ENCODE measurements at places on chromosomes 3 and 15.

DNA sequence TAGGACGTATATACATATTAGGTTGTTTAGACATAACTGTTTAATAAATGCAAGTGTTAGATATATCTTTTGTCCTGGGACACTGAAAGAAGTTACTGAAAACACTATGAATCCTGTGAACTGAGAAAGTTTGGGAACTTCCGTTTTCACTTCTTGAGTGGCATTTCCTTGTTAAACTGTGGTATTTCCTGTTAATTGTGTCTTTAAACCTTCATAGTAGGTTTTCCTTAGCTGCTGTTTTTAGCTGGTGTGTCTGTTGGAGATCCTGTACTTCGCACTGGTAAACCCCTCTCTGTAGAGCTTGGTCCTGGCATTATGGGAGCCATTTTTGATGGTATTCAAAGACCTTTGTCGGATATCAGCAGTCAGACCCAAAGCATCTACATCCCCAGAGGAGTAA lies 37.1 kb downstream of the ATP6V1A start:
- no peak for DNase-seq

- DNase-seq, result no peak
Measured at GRCh38 chr15:53962646-53963561, 15.3 kb upstream of the UNC13C start.

- DNase-seq, result no peak
Measured at GRCh38 chr15:91975241-91975978, 121.9 kb downstream of the SLCO3A1 start.

DNA sequence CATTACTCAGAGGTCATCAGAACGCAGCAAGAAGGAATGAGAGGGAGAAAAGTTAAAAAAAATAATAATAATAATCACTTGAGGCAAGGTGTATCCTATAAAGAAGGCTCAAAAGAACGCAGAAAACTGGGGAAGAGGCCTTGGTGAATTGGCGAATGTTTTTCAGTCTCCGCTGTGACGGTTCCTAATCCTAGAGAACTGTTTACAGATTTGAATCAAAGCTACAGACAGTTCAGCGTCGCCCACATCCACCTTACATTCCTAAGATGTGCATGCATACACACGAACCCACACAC lies 634 bp downstream of the ZMAT3 start:
- no peak for DNase-seq

DNA sequence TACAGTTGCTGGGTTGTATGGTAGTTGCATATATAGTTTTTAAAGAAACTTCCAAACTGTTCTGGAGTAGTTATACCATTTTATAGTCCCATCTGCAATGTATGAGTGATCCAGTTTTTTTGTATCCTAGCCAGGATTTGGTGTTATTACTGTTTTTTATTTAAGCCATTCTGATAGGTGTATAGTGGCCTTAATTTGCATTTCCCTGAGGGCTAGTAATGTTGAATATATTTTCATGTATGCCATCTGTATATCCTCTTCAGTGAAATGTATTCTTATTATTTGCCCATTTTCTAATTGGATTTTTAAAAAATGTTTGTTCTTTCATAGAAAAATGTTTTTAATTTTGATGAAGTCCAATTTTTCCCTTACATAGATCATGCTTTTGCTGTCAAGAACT lies 29.2 kb downstream of the PXK start:
- no peak for DNase-seq

DNA sequence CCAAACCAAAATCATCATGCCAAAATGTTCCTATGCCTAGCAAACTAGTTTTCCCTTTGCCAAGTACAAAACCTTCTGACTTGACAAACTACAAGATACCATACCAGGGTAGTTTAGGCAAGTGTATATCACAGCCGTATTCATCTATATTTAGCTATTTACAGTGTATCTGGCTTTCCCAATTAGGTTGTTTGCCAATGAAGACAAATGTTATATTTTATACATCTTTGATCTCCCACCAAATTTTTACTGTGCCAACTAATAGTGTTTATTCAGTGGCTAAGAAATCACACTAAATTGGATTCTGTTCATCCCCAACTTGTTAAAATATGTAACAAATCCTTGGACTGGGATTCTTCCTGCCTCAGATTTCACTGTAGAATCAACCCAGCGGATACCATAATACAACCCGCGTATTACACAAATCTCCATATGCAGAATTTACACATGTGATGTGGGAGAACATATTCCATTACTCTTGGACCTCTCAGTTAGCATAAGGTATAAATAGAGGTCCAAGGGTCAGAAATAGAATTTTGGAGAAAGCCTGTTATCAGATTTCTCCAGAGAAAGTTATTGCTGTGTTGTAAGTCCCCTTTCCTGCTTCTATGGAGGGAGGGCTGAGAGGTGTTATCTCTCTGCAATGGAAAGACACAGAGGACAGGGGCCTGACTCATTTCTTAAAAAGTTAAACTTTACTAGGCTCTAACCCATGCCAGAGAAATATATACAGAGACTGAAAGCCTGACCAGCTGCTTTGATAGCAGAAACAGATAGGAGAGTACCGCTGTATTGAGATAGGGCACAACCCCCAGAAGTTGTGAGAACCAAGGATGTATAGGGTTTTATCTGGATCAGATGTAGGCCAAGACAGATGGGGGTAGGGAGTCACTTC lies 467.0 kb downstream of the FGF12 start:
- no peak for DNase-seq
